ENCODE measurements at places on chromosomes 5 and 9. TPM values are rescaled to one million over a fixed set of nuclear protein-coding genes. Genes with fewer than 3 reads are reported as not detected.

The CARTPT gene
- total RNA-seq: not detected

GRCh38 chr5:111234125-111234524 lies 9.9 kb downstream of the CAMK4 start:
- no peak for DNase-seq
- peaks cover 44% of the 10 kb centered on the region for H3K36me3 ChIP-seq
- no peaks in the 10 kb centered on the region for H3K27me3 ChIP-seq
- peak overlapping the region; percentile 47 for H3K4me3 ChIP-seq
- H3K27ac ChIP-seq: peak overlapping the region; percentile 87
- peaks cover 84% of the 10 kb centered on the region for H3K4me1 ChIP-seq

The SURF1 gene
- total RNA-seq: 32.4 TPM

DNA sequence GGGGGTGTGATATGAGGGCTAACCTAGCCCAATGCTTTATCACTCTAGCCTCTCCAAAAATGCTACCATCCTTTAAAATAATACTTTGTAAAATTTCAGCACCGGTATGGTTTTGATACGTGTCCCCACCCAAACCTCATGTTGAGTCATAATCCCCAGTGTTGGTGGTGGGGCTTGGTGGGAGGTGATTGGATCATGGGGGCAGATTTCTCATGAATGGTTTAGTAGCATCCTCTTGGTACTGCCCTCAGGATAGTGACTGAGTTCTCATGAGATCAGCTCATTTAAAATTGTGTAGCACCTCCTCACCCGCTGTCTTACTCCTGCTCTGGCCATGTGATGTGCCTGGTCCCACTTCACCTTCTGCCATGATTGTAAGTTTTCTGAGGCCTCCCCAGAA lies 35.0 kb upstream of the ANKH start:
- H3K4me1 ChIP-seq: peaks cover 1% of the 10 kb centered on the region
- H3K27ac ChIP-seq: no peak overlapping the region
- H3K27me3 ChIP-seq: peaks cover 7% of the 10 kb centered on the region
- no peaks in the 10 kb centered on the region for H3K36me3 ChIP-seq
- no peak overlapping the region for H3K4me3 ChIP-seq

GRCh38 chr5:9288234-9288633 lies 257.6 kb downstream of the SEMA5A start:
- no peaks in the 10 kb centered on the region for H3K27me3 ChIP-seq
- H3K4me1 ChIP-seq: no peaks in the 10 kb centered on the region
- no peak overlapping the region for H3K4me3 ChIP-seq
- H3K36me3 ChIP-seq: no peaks in the 10 kb centered on the region
- DNase-seq: no peak

The OR1N1 gene
- total RNA-seq: not detected

DNA sequence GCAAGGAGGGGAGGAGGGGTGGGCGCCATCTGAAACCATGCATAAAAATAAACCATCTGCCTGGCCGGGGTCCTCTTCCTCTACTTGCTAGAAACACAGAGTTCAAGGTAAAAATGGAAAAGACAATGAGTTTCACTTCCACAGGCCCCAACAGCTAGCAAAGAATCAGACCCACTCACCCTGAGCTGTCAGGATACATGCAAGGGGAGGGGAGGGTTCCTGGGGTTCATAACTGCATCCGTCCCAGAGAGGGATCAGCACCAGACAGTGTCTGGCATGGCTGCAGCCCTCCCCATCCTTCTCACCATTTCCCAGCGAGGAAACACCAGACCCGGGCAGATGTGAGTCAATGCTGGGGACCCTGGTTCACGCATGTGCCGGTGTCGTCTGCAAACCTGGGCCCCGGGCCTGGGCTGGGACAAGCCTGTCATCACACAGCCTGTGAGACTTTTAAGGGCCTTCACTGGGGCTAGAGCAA lies 55.4 kb downstream of the SEMA4D start:
- DNase-seq: no peak
- peaks cover 83% of the 10 kb centered on the region for H3K4me1 ChIP-seq
- H3K36me3 ChIP-seq: peaks cover 76% of the 10 kb centered on the region
- no peak overlapping the region for H3K4me3 ChIP-seq
- H3K27ac ChIP-seq: peak overlapping the region; percentile 64

The CRAT gene
- 13.6 TPM for total RNA-seq
